B cell (primary cell): ENCODE measurements at places on chromosomes 6 and 20.

DNA sequence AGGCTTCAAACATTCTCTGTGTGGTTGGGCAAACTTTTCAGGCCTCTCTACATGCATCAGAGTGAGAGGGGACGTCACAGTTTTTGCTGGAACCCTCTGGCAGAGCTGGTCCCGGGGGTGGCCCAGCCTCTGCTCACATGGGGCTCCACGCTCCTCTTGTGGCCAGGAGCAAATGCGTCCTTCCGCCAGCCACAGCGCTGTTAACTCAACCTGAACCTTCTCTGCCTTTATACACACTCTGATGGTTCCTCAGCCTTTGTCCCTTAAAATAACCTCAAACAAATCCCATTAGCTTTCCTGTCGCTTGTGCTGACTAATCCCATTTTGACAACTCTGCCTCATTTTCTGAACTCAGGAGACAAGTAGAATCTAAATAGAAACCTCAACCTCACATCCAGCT, 39.4 kb upstream of the TGM6 start:
- no peak for DNase-seq

DNA sequence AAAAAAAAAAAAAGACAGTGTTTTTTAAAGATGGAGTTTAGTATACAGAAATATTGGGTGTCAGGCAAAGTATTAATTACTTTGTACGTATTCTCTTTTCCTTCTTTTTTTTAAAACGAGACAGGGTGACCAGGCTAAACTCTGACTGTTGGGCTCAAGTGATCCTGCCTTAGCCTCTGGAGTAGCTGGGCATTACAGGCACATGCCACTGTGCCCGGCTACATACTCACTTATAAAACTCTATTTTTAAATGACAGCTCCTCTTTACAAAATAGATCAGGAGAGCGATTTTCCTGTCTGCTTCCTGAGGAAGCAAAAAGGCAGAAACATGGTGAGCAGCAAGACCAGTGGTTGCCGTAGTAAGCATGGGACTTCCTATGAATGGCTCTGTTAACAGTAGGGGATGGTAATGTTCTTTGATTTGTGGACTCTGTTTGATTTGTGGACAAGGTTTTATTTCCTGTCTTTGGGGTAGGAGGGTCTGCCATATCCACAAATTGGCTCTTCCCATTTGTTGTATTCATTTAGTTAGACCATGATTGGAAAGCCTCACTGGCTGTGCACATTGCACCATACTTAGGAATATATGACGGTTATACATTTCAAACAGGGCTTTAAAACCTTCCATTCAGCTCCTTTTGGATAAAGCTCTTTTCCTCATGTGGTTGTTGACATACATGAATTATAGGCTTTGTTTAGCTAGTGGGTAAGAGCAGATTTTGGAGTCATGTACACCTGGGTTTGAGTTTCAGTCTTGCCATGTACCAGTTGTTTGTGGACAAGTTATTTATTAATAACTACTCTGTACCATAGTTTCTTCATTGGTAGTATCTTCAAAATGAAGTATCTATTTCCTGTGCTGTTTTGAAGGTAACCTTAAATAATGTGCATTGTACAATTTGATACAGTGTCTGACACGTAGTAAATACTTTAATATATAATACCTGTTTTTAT, 45.1 kb downstream of the PTPRA start:
- DNase-seq: no peak

GRCh38 chr20:37123441-37123840, 27.6 kb upstream of the RBL1 start:
- no peak for DNase-seq

GRCh38 chr20:59456342-59457279, 147.7 kb upstream of the PHACTR3 start:
- no peak for DNase-seq
